ENCODE measurements at places on chromosomes 2 and 18.
A peak's percentile ranks its signal among the peaks of the same experiment; 100 is the strongest.

- no peak for DNase-seq
Observed at GRCh38 chr2:223995569-223995968, 38.3 kb downstream of the MRPL44 start.

DNA sequence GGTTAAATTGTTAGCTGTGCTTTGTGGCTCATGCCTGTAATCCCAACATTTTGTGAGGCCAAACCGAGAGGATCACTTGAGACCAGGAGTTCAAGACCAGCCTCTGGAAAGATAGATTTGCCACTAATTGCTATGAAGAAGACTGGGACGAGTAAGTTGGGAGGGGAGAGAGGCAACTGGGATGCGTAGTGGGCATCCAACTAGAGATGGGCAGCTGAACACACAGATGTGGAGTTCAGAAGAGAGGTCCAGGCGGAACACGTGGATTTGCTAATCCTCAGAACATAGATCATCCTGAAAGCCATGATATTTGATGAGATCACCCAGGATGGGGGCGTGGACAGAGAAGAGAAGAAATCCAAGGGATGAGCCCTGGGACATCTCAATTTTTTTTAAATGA lies 48.7 kb downstream of the CYP26B1 start:
- no peak for DNase-seq

DNA sequence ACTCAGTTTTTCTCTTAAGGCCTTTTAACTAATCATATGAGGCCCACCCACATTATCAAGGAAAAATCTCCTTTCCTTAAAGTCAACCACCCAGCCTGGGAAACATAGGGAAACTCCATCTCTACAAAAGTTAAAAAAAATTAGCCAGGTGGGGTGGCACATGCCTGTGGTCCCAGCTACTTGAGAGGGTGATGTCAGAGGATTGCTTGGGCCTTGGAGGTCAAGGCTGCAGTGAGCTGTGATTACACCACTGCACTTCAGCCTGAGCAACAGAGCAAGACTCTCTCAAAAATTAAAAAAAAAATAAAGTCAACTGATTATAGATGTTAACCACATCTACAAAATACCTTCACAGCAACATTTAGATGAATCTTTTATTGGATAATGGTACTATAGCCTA lies 5.8 kb downstream of the DPYSL5 start:
- DNase-seq, result no peak

GRCh38 chr18:56285387-56286065 lies 352.9 kb downstream of the TXNL1 start:
- DNase-seq, result no peak

- DNase-seq, result no peak
Observed at GRCh38 chr18:61085761-61086160, 247.5 kb upstream of the CDH20 start.

DNA sequence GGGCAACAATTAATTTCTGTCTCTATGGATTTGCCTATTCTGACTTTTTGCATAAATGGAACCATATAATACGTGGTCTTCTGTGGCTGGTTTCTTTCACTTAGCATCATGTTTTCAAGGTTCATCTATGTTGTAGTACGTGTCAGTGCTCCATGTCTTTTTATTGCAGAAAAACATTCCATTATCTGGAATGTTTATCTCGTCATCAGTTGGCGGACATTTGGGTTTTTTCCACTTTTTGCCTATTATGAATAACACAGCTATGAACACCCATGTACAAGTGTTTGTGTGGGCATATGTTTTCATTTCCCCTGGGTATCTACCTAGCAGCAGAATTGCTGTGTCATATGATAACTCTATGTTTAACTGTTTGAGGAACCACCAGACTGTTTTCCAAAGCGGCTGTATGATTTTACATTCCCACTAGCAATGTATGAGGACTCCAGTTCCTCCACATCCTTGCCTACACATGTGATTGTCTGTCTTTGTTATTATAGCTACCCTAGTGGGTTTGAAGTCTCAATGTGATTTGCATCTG lies 49.9 kb downstream of the MYO7B start:
- no peak for DNase-seq

DNA sequence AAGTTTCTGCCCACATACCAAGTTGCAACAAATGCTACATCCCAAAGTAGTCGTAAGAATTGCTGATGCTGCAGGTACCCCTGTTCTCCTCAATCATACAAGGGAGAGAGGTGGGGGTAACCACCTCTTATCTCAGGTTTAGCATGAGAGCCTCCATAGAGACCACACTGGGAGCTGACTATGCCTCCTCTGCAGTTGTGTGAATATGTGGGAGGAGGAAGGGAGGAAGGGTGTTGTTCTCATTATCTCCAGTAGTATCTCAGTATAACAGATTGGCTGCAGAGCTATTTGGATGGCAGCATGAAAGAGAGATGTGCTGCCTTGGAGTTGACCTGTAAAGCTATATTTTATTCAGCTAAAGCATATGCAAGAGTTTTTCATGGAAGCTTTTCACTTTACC lies 690.7 kb downstream of the KCNJ3 start:
- no peak for DNase-seq

- no peak for DNase-seq
Observed at GRCh38 chr2:45627911-45628310, 16.8 kb upstream of the SRBD1 start.

DNA sequence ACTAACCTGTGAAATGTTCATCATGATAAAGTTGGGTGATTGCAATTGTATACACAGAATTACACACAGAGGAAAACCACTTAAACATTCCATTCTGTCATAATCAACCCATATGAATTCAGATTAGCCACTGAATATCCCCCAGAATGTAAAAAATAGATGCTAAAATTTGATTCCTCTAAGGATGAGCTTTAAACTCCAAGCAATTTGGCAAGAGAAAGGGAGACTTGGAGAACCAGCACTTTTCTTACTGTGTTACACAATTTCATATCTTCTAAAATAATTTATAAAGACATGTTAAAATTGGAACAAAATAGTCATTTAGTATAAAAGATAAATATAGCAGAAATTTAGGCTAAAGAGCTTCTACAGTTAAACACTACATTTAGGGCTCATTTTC lies 146.3 kb upstream of the LMAN1 start:
- no peak for DNase-seq

- DNase-seq, result no peak
Observed at GRCh38 chr2:16644221-16644925, 21.3 kb downstream of the CYRIA start.

DNA sequence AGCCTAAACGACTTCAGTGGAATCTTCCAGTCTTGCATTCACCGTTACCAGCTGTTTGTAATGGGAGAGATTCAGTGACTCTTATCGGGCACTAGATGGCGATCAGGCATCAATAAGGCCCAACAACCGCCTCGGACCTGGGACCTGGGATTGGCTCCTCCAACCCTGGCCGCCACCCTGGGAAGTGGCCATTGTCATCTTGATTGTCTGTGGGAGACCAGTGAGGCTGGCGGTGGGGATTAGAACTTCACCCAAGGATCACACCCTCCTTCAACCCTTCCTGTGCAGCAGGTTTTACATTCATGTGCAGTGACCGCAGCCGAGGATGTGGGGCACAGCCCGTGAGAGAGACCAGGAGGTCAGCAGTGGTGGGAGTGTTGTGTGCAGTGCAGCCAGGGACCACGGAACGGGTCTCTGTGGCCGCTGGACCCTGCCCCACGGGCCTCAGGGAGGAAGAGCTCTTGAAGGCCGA lies 85.3 kb downstream of the SPP2 start:
- DNase-seq, result peak; percentile 8

DNA sequence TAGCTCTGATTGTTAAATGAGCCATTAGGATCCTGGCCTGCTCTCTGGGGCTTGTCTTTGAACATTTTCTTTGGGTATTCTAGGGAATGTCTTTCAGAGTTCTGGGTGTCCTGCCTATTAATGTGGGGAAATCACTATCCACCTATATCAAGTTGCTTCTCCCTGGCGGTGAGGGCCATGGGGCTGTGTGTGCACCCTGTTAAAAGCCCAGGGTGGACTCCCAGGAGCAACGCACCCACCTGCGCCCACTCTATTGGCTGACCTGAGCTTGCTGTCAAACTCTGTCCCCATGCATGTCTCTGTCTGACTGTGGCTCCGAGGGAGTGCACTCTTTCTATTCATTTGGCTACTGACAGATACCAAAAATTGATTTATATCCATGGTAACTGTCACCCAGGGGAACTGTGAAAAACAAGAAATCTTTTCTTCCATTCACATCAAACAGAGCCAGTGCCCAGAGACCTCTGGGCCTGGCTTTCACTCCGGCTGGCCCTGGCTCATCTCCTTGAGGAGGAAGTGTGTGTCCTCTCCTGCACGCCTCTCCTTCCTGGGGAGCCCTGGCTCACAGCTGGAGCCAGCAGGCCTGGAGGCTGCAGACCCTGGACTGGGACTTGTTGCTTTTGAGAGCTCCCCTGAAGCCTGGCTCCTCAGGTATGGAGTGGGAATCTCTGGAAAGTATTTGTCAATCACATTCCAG lies 10.5 kb upstream of the TOGARAM2 start:
- no peak for DNase-seq

DNA sequence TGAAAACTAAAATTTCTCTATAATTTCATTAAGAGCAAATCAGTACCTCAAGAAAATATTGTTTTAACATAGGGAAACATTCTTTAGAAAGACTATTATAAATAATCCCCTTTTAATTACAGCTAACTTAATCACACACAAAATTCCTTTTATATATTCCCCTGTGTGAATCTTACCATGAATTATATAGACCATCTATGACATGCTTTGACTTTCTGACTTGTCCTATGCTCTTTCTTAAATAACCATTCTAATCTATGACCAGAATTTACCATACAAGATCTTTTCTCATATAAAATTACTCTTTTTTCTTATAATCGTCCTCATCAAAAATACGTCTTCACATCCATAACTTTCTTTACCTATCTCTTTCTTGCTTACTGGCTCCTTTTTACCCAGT lies 824.2 kb upstream of the FAM98A start:
- DNase-seq, result no peak

GRCh38 chr2:209334188-209335017 lies 89.4 kb upstream of the MAP2 start:
- DNase-seq, result peak; percentile 41

DNA sequence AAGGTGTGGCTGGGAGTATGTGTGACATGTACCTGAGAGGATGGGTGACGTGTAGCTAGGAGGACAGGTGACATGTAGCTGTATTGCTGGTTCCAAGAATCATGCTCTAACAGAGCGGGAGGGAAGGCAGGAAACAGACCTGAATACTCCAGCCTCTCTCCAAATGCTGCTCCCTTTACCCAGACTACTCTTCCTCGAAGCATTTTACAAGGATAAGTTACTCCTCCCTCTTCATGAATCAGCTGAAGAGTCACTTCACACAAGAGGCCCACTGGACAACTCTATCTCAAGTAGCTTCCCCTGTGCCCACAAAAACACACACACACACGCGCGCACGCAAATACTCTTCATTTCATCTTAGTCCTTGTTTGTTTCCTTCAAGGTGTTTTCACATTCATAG lies 52.6 kb upstream of the KIDINS220 start:
- DNase-seq, result peak; percentile 47

- DNase-seq, result no peak
Observed at GRCh38 chr18:21341141-21341540, 99.1 kb downstream of the GREB1L start.

- no peak for DNase-seq
Observed at GRCh38 chr18:77160515-77160914, 27.9 kb upstream of the MBP start.

GRCh38 chr18:23885750-23886149 lies 128.8 kb upstream of the TTC39C start:
- DNase-seq, result no peak

DNA sequence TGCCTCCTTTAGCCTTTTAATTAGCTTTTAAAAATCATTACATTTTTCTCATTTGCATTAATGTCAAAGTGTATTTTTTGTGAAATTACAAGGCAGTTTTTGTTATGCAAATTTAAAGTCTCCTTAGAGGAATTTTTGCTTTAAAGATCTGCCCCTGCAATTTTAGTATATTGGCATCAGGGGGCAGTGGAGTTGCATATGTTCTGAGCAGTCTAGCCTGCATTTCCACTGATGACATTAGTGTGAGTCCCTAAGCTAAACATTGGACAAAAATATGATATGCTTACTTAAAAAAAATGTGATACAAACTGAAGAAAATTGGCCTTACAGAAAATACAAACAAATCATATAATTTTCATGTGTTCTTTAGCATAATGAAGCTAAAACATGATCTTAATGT lies 426.5 kb downstream of the SLC4A3 start:
- DNase-seq, result no peak

GRCh38 chr2:8927510-8928455 lies 75.7 kb downstream of the MBOAT2 start:
- DNase-seq, result no peak

GRCh38 chr2:9745153-9745899 lies 97.9 kb upstream of the TAF1B start:
- DNase-seq, result no peak

DNA sequence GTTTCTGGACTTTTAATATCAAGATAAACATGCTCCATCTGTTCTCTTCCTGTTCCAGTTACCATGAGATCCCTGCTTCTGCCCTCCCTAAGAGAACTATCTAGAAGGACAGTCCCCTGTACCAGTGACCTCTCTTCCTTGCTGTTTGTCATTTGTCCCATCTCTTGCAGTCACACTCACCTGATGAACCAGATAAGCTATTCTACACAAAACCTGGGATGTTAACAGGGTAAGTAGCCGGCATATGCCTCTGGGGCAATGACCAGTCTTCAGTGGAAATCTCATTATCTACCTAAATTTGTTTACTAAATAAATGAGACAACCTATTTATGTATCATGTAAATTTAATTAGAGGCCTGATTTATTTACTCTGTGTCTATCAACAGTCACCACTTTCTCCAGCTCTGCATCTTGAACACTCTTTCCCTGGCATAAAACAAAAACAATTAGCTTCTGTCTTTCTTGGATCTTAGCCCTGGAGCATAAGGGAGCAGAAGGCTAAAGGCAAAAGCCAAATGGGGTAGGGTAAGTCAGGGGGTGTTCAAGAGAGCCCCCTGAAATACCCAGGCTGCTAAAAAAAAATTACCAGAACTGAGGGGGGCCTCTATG lies 337.7 kb downstream of the ALK start:
- DNase-seq, result no peak

DNA sequence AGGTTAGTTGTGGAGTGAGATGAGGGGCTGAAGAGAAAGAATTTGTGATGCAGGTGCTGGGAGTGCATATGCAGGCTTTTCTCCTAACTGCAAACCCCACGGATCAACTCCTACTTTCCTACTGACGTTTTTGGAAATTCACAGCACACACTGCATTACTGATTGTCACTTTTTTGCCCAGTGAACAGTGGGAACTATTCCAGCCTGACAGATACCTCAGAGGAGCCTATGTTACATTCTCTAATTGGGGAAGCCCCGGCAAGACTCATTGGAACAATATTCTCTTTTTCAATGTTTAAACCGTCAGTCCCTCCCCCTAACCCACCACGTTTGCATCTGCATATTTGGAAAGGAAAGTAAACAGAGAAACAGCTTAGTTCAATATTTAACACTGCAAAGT lies 126.2 kb downstream of the DPP4 start:
- DNase-seq, result no peak

- DNase-seq, result no peak
Observed at GRCh38 chr18:70684821-70685220, 396.0 kb downstream of the SOCS6 start.

- no peak for DNase-seq
Observed at GRCh38 chr2:128437204-128437565, 118.5 kb upstream of the HS6ST1 start.

- DNase-seq, result no peak
Observed at GRCh38 chr2:112693596-112693995, 27.2 kb upstream of the NT5DC4 start.
